ENCODE measurements at places on chromosomes 4 and X. TPM values are rescaled to one million over a fixed set of nuclear protein-coding genes. Genes with fewer than 3 reads are reported as not detected.

The CLTRN gene
- polyA plus RNA-seq, result not detected

The BEX4 gene
- polyA plus RNA-seq, result 74.6 TPM

The SPANXA2 gene
- not detected for polyA plus RNA-seq

The CT83 gene
- polyA plus RNA-seq, result not detected

The GABRB1 gene
- not detected for polyA plus RNA-seq

The SLIT2 gene
- not detected for polyA plus RNA-seq

The MYOZ2 gene
- polyA plus RNA-seq, result not detected

The MAGEA1 gene
- not detected for polyA plus RNA-seq

The TLR3 gene
- 13.3 TPM for polyA plus RNA-seq

The BMX gene
- polyA plus RNA-seq, result not detected

The NXF2 gene
- not detected for polyA plus RNA-seq

The PABPC1L2B gene
- polyA plus RNA-seq, result not detected

The SYP gene
- polyA plus RNA-seq, result not detected

The HPGDS gene
- 0.22 TPM for polyA plus RNA-seq

The APLN gene
- not detected for polyA plus RNA-seq

The G3BP2 gene
- polyA plus RNA-seq, result 99.6 TPM

The FAAH2 gene
- polyA plus RNA-seq, result not detected

The GLUD2 gene
- 0.91 TPM for polyA plus RNA-seq

The SULT1E1 gene
- polyA plus RNA-seq, result not detected

The TRIM61 gene
- not detected for polyA plus RNA-seq

The SYTL4 gene
- polyA plus RNA-seq, result not detected

The PDGFC gene
- not detected for polyA plus RNA-seq

The ENAM gene
- polyA plus RNA-seq, result not detected

The SPANXD gene
- polyA plus RNA-seq, result not detected

The C4orf50 gene
- not detected for polyA plus RNA-seq

The FOXR2 gene
- not detected for polyA plus RNA-seq

The ADAM29 gene
- polyA plus RNA-seq, result not detected

The KDR gene
- not detected for polyA plus RNA-seq

The MRPL1 gene
- 24.4 TPM for polyA plus RNA-seq

The HSD17B13 gene
- polyA plus RNA-seq, result not detected
